ENCODE measurements at places on chromosomes 5 and 9. TPM values are rescaled to one million over a fixed set of nuclear protein-coding genes. Genes with fewer than 3 reads are reported as not detected.

DNA sequence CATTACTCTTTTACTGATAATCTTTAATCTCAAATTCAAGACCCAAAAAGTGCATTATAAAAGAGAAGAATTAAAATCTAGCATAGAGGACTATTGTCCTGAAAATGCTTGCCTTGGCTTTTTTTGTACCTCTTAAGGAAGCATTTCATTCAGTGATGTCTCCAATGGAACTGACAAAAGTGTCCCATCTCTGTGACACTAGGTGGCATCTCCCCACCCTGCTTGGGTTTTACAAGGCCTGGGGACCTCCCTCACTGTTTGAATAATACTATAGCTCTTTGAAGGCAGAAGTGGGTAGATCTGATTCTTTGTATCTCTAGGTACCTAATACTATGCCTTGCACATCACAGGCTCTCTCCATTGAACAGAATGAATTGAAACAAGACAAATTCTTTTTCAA is 180.6 kb downstream of the EPB41L4A start:
- no peak for DNase-seq

- DNase-seq = no peak
These were observed 50.7 kb upstream of the TNFSF8 start for GRCh38 chr9:114981063-114981462.

GRCh38 chr5:102796498-102796897 is 41.4 kb downstream of the PAM start:
- DNase-seq = no peak

SPATA31E1 gene
- not detected for total RNA-seq

ADCY2 gene
- total RNA-seq = 4.2 TPM
